ENCODE measurements at places on chromosomes 4 and X.
A peak's percentile ranks its signal among the peaks of the same experiment; 100 is the strongest.

GRCh38 chr4:41957634-41958033, 22.4 kb downstream of the TMEM33 start:
- DNase-seq, result peak; percentile 36

DNA sequence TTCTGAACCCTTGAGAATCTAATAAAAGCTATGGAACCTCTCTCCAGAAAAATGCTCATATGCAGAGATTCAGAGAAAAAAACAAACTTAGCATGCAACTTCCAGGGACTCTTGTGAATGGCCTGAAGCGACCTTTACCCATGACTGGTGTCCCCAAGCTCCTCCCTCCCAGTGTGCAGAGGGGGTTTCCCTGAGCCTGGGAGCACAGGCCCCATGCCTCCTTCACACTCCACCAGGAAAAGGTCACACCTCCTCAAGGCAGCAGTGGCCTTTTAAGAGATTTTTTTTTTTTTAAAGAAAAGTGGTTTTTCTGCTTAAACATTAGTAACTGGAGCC, 13.3 kb upstream of the UBA6 start:
- no peak for DNase-seq

GRCh38 chr4:112142182-112142581, 3.1 kb upstream of the FAM241A start:
- DNase-seq, result no peak

DNA sequence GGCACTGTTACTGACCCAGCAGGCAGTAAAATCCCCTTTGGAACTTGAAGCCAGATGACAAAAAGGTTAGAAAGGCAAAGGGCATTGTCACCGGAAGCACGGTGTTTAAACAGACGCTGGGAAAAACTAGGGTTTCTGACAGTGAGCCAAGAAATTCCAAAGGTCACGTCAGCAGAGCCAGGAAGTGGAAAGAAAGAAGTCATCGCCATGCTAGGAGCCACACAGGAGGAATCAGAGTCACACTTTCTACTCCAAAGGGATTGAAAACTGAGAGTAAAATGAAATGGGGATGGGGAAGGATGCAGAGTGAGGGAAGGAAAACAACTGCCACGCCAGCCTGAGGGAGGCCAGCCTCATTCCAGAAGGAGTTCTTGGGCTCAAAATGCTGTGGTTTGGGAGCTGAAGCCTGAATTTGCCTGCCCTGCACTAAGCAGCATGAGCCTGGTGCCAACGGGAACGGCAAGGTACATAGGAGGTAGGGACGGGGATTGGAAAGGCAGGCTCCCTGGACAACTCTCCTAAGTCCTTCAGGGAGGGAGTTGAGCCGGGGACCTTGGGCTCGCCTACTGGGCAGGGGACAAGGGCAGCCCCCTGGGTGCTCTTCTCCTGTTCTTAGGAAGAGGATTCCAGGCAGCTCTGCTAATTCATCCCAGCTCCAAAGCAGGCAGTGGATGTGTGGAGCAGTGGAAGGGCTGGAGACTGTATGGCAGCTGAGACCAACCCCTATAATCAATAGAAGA, 66.8 kb downstream of the SOWAHB start:
- DNase-seq, result peak; percentile 67

GRCh38 chrX:153522259-153522658, 4.8 kb downstream of the ATP2B3 start:
- DNase-seq, result no peak

DNA sequence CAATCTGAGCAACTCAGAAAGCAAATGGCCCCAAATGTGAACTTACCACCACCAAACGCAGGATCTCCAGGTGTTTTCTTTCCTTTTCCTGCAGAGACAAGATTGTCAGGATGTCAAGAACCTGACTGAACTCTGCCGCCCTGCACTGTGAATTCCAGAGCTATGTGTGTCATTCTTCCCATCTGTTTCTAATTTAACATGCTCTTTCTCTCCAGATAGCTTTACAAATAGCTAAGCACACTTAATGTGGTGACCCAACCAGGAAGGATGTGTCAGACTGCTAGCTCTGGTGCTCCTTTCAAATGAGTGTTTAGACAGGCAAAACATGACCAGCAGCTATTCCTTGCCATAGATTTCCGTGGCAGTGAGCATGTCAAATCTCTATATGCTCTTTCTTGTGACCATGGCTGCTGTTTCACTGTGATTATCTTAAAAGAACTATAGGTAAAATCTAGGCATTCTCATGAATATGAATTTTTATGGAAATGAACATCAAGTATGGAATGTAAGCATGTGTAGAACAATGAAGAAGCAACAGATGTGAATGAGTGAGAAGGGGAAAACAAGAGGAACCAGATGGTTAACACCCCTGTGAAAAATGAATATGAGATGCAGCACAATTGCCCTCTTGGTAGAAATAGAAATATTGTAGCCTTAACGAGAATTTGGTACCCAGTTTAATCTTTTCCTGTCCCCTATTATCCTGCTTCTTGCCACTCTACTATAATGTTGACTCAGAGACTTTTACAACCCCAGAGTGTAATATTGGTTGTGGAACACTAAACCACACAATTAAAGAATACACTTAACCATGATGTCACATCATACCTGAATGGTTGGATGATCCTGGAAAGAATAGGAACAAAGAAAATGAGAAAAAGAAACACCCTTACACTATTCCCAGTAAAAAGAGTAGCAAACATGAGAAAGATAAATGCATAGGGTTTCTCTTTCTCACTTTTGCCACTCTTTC, 247.8 kb upstream of the DKK2 start:
- DNase-seq, result no peak

DNA sequence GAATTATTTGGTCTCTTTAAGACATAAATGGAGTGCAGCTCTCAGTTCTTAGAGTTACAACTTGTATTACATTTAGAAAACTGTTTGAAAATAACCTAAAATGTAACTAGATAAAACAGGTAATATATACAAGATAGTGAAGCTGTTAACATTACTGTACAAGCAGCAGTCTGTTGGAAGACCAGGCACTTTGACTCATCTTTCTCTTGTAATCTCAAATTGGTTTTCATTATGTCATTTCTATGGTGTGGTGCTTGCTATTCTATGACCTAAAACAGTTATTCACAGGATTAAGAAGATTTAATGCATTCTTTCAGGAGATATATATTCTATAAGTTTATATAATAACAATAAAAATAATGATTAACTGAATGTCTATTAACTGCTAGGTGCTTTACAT, 282.5 kb upstream of the PITX2 start:
- DNase-seq, result no peak

DNA sequence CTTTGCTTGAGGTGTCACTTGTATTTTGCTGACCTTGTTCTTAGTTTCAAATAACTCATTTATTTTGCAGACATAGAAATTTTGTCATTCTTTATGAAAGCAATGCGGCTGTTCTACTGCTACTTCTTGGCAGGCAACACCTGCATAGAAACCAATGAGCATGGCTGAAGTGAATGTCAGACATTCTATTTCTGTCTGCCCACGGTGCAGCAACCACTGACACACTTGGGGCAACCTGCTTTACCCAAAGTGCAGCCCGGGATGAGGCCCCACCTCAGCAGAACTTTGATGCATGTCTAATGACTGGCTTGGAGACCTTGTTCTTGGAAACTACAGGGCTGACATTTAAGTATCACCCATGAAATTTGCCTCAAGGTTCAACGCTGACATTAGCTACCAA, 93.6 kb downstream of the RBM47 start:
- no peak for DNase-seq

GRCh38 chr4:30719454-30720020, 632 bp upstream of the PCDH7 start:
- peak; percentile 80 for DNase-seq

- DNase-seq, result no peak
Observed at GRCh38 chr4:162164906-162165510, 1.2 kb upstream of the FSTL5 start.

- no peak for DNase-seq
Observed at GRCh38 chr4:185865901-185866328, 53.9 kb upstream of the SORBS2 start.

DNA sequence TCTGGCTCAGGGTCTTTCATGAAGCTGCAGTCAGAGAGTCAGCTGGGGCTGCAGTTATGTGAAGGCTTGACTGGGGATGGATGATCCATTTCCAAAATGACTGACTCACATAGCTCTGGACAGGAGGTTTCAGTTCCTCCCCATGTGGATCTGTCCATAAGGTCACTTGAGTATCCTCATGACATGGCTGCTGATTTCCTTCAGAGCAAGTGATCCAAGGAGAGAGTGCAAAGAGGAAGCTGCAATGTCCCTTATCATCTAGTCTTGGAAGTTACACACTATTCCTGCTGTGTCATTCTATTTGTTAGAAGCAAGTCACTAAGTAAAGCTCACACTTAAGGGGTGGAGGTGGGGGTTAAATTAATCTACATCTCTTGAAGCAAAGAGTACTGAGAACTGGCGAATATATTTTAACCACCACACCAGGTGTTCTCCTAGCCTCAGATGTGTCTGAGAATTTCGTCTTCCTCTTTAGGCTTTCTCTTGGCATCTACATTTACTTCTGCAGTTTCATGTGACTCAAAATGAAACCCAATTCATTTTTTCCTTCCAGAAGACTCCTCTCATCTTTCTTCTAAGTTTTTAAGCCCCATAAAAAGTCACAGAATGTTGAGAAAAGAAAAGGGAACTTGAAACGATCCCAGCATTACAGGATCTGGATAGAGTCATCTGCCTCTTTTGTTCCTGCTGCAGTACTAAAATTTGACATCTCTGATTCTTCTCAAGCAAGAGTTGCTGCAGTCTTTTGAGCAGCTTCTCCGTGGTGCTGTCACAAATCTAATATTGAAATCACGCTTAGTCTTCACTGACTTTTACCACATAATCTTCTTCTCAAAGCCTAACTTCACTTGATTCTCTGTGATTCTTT, 3.8 kb upstream of the GRPR start:
- no peak for DNase-seq

DNA sequence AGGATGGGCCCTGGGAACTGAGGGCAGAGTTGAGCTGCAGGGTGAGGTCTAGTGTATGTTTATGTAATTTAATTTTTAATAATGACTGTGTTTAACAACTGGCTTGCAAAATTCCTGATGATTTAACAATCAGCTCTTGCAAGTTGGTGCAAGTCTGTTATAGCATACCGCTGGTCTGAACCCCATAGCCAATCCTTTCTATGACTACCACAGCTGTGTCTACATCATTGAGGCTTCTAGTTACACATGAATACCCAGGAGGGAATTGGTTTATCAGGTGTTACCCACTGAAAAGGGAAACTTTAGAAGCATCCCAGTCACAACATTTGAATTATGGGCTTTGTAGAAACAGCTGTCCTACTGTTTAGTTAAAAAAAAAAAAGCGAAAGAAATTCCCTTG, 38.3 kb downstream of the SUPT20HL1 start:
- peak; percentile 65 for DNase-seq

GRCh38 chr4:41933997-41934503, 1.2 kb upstream of the TMEM33 start:
- DNase-seq, result no peak

DNA sequence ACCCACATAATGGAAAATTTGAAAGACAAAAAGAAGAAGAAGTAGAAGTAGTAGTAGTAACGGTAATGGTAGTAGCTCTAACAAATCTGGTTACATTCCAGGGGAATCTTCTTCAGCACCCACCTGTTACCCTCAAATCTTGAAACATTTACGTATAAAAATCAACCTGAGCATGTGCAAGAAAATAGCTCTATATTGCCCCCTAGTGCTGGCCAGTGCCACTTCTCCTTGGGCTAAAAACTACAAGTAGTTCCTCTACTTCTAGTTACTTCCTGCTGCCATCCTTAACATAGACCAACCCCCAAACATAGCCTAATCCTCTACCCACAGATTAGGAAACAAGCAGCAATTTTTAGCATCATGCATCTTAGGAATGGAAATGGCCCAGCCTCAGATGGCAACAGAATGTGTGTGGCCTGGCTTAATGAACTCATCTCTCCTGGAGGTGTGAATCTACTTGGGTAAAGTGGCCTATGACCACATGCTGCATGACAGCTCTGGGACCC, 3.1 kb downstream of the PDGFC start:
- peak; percentile 52 for DNase-seq

GRCh38 chr4:41865981-41866798, 69.0 kb upstream of the TMEM33 start:
- DNase-seq, result no peak

DNA sequence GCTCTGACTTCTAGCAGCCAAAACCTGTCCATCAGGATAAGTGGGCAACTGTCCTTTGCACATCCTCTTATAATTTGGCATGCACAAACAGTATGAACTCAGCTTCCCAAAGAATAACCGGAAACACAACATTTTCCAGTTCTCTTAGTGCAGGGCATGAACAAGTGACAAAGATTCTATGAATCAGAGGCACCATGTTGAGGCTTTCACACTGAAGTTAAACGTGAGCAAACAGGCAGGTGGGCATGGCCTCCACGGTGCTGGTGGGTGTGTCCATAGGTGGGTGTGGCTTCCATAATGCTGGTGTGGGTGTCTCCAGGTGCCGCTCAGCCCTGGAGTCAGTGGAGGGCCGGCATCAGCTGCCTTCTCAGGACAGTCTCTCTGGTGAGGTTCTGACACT, 196.5 kb downstream of the SMIM20 start:
- peak; percentile 42 for DNase-seq

DNA sequence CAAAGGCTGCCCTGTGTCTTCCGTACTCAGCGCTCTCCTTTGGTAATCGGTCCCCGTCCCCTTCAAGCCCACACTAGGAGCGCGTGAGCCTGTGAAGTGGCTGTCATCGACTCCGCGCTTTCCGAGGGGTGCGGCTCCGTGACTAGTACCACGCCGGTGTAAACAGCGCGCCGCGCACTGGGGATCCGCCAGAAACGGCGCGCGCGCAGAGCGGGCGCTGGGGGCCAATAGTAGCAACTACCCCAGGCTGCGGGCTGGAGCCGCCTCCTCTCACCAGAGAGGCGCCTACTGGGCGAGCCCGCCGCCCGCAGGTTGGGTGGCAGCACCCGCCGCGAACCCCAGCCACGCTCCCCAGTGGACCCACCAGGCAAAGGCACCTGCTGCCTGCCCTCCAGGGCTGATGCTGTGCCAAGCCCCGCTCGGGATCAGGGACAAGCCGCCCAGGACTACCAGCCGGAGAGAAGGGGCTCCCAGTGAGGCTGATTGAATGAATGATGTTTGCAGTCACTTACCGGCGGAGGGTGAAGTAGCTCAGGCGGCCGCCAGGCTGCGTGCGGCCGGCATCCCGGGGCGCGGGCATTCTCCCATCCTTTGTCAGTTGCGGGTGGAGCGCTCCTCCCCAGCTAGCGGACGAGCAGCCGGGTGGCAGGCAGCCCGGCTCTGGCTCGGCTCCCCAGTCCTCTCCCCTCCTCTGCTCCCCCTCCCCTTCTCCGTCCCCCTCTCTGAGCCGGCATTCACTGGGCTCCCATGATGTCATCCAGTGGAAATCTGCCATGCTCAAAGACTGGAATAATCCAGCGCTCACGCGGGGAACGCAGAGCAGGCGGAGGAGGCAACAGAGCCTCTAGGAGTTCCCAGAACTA, 370.3 kb upstream of the SMIM31 start:
- peak; percentile 9 for DNase-seq
